GM04503 (cell line): ENCODE measurements at places on chromosomes 4 and X.

- DNase-seq, result no peak
Measured at GRCh38 chrX:137896123-137896522, 330.2 kb downstream of the ZIC3 start.

- DNase-seq, result no peak
Measured at GRCh38 chrX:153777261-153778090, 3.4 kb upstream of the SRPK3 start.

DNA sequence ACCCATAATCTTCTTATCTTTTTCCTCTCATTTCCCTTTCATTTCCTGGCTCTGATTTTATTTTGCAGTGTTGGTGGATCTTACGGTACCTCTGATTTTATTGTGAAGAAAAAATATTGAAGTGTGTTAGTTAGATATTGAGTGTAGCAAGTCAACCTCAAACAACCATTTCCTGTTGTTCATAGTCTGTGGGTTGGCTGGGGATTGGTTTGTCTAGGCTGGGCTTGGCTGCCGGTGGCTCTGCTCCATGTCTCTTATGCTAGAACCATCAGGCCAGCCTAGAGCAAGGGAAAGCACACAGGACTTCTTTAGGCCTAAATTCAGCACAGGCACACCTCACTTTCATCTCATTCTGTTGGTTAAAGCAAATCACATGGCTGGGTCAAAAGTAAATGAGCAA is 383.1 kb upstream of the LCORL start:
- no peak for DNase-seq

GRCh38 chr4:147037069-147037468 is 91.4 kb upstream of the TTC29 start:
- no peak for DNase-seq

DNA sequence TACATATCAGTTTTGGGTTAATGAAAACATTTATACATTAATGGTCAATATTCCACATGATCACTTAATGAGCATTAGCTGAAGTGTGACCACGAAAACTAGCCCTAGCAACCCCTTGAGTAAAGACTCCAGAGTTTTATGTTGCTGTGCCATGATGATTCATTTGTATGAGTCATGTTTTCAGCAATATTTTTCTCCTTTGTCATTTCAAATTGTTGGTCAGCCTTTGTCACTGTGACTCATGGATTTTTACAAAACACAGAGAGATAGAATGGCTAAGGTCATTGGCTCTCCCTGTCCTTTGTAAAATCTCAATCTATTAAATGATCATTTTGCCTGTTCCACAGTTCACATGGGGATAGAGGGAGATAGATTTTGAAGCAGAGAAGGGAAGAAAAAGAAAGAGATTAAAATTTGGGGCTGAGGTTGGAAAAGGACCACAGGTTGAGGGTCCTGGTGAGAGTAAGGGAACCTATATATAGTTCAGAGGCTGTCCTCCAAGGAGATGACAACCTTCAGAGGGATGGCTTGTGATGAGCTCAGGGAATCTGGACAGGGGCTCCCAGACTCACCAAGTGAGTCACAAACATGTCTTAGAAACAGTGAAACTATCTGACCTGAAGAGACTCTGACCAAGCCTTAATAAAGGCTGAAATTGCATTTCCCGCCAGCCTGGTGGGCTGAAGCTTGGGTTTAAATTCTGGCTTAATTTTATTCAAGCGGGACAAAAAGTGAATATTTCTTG is 25.6 kb downstream of the NR0B1 start:
- DNase-seq, result peak; percentile 76

GRCh38 chr4:125483278-125483677 is 168.5 kb downstream of the FAT4 start:
- DNase-seq, result no peak

GRCh38 chrX:12686331-12686730 is 104.9 kb upstream of the PRPS2 start:
- no peak for DNase-seq

- no peak for DNase-seq
Measured at GRCh38 chrX:69813677-69814076, 197.8 kb downstream of the EDA start.

DNA sequence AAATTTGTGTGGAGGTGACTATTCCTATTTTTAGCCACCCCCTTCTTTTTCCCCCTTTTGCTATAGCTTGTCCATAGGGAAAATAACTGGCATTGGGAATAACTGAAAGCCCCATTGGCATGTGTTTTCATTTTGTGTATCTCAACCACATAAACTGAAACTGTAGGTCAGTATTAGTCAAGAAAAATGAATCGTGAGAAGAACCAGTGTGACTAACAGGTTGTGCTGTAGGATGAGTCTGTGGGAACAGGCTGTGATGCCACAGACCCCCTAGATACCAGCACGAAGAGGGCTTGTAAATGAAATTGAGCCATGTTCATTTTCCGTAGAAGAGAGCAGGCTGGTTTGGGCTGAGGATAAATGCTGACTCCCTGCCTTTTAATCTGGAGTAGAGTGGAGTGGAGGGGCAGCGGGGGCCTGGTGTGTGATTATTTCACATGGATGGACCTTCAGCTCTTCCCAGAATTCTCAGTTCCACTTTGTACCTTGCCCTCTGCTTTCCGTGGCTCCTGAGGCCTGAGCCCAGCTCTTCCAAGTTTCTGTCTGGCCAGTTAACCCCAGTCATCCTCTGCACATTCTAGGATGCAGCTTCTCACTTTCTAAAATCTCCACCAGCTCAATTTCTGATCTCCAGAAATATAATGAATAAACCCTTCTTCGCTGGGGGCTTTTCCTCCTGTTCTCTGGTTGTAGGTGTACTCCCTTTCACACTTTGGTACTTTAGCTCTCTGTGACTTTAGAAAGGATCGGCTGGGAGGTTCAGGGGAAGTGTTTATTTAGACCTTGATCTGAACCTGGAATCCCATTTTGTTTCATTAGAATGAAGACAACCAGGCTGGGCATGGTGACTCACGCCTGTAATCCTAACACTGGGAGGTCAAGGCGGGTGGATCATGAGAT is 37.3 kb downstream of the DCUN1D4 start:
- DNase-seq, result no peak

GRCh38 chr4:107890779-107891178 is 40.6 kb upstream of the CYP2U1 start:
- no peak for DNase-seq

- DNase-seq, result no peak
Measured at GRCh38 chrX:72060921-72061490, 70.7 kb downstream of the RTL5 start.

DNA sequence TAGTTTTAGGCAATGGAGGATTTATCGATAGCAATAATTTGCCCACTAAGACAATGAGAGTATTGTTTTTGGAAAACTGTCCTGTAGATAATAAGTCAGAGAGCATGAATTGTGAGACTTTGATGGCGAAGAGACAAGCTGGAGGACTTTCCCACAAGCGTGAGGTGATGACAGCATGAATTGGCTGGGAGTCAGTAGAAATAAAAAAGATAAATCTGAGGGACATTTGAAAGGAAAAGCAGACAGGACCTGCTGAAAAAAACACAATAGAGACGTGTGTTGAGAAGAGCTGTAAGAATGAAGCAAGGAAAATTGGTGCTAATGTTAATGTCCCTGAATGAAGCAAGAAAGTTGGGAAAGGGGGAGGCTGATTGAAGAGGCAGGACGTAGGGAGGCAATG is 233.5 kb downstream of the DCTD start:
- DNase-seq, result peak; percentile 3

- DNase-seq, result no peak
Measured at GRCh38 chr4:8258552-8259212, 10.9 kb upstream of the HTRA3 start.

GRCh38 chr4:152079543-152080293 is 318.9 kb upstream of the GATB start:
- no peak for DNase-seq

- no peak for DNase-seq
Measured at GRCh38 chr4:102675141-102675540, 85.6 kb downstream of the MANBA start.

GRCh38 chr4:185464183-185464582 is 7.3 kb downstream of the CCDC110 start:
- DNase-seq, result no peak

GRCh38 chr4:169221662-169222061 is 49.1 kb downstream of the SH3RF1 start:
- DNase-seq, result no peak

- no peak for DNase-seq
Measured at GRCh38 chrX:29634516-29634915, 580.8 kb upstream of the MAGEB2 start.

GRCh38 chr4:77865259-77865658 is 2.6 kb downstream of the MRPL1 start:
- DNase-seq, result no peak

- no peak for DNase-seq
Measured at GRCh38 chrX:48813644-48814043, 11.8 kb downstream of the HDAC6 start.

DNA sequence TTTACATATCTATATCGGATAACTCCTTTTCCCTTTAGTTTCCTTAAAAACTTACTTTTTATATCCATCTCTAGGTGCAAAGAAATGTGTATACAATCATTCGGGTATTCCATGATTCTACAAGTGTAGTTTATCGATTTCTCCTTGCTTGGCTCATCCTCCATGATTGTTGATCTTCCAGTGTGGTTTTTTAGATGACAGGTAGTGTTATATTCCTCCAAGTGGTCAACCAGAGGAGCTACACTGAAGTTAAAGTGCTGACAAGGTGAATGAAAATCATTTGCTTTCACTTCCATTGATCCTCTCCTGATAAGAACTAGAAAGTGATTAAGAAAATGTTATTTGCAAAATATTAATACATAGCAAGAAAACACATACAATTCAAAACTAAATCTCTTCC is 38.5 kb downstream of the TMEM156 start:
- DNase-seq, result no peak

GRCh38 chrX:37455381-37455780 is 106.2 kb downstream of the PRRG1 start:
- DNase-seq, result no peak

DNA sequence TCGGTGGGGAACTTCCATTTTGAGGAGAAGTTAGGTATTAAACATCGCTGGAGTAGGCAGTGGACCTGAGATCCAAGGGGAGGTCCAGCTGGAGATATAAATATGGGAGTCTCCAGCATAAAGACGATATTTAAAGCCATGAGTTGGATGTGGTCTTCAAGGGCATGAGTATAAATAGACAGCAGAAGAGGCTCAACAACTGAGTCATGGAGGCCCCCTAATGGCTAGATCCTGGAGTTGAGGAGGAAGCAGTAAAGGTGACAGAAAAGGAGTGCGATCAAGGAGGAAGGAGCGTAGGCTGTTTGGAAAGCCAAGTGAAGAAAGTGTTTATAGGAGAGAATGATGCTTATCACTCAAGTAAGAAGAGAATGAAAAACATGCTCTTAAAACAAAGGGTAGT is 18.1 kb upstream of the APBB2 start:
- no peak for DNase-seq

DNA sequence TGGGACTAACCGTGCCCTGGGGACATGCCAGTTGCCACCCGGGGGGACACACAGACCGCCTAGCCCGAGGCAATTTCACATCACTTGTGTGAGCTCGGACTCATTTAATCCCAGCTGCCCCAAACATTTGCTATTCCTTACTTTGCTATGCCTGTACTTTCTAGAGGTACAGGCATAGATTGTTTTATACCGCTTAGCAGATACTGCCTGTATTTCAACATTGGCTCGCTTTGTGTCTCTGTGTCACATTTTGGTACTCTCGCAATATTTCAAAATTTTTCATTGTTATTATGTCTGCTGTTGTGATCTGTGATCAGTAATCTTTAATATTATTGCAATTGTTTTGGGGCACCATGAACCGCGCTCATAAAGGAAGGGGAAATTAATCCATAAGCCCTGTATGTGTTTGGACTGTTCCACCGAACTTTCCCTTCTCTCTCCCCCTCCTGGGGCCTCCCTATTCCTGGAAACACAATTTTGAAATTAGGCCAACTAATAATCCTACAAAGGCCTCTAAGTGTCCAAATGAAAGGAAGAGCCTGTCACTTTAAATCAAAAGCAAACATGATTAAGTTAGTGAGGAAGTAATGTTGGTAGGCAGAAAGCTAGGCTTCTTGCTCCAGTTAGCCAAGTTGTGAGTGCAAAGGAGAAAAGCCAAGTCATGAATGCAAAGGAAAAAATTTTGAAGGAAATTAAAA is 568 bp upstream of the CASP6 start:
- DNase-seq, result no peak

DNA sequence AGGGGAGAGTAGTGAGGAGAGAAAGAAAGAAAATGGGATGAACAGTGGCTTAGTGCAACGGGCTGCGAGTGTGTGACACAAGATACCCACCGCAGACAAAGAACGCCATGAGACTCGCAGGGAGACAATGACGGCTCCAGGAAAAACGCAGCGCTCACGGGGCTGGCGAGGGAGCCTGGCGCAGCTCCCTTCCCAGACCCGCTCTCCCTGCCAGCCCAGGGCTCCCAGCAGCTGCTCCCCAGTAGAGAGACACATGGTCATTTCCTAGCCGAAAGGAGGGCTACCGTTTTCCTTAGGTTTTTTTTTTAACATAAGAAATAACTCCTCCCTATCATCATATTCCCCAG is 149.5 kb downstream of the MAML3 start:
- DNase-seq, result no peak

DNA sequence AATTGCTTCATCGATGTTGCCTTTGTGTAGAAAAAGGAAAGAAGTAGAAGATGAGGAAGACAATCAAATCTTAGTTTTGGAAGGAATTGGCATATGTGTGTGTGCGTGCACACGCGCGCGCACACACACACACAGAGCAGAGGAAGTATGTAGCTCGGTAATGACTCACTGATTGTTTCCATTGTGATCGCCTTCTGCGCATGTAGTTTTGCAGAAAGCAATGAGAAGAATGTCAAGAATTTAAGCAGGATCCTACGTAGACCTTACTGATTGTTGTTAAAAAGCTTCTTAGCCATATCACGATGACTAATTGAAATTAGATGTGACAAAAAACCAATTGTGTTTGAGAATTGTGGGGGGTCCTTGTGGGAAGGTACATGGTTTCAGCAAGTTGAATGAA is 12.8 kb upstream of the LIMCH1 start:
- DNase-seq, result no peak

DNA sequence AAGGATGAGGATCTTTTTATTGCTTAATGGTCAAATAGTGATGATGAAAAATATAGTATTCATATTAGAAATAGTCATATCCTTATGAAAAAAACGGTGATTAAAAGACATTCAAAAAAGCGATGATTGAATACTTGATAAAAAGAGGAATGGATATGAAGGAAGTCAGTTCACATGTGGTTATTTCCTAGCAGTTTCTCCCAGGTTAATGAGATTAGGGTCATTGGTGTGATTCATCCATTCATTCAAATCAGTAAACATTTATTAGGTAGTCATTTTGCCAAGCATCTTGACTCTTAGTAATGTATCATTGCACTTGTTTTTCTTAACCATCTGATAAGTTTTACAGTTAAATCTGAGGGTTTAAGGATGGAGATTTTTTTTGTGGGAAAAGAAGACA is 294.1 kb downstream of the ARHGAP24 start:
- no peak for DNase-seq

- DNase-seq, result no peak
Measured at GRCh38 chr4:76373919-76374552, 46.9 kb downstream of the CCDC158 start.

GRCh38 chr4:183333983-183334382 is 11.8 kb upstream of the CLDN24 start:
- DNase-seq, result no peak

GRCh38 chr4:113531572-113531971 is 230.0 kb downstream of the CAMK2D start:
- no peak for DNase-seq

GRCh38 chr4:27145597-27145996 is 285.0 kb downstream of the STIM2 start:
- DNase-seq, result no peak
